Epithelial cell of prostate (primary cell): ENCODE measurements at places on chromosomes 3 and 15.

- DNase-seq, result no peak
Measured at GRCh38 chr3:187587076-187587475, 83.1 kb downstream of the SST start.

DNA sequence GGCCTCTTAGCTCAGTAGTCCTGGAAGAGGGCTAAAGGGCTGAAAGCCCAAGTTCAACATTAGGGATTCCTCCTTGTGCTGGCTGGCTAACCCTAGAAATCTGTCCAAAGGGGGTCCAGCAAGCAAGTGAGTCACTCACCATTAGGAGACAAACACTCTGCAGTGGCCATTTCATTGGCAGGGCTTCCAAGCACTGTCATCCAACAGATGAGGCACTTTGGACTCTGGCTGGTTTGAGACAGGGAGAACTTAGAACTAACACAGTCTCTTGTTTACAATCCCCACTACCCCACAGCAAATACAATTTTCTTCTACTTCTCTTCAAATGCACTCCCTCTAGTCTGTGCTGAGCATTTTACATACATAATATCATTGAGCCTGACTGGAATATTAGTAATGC lies 10.1 kb upstream of the WNT5A start:
- no peak for DNase-seq

DNA sequence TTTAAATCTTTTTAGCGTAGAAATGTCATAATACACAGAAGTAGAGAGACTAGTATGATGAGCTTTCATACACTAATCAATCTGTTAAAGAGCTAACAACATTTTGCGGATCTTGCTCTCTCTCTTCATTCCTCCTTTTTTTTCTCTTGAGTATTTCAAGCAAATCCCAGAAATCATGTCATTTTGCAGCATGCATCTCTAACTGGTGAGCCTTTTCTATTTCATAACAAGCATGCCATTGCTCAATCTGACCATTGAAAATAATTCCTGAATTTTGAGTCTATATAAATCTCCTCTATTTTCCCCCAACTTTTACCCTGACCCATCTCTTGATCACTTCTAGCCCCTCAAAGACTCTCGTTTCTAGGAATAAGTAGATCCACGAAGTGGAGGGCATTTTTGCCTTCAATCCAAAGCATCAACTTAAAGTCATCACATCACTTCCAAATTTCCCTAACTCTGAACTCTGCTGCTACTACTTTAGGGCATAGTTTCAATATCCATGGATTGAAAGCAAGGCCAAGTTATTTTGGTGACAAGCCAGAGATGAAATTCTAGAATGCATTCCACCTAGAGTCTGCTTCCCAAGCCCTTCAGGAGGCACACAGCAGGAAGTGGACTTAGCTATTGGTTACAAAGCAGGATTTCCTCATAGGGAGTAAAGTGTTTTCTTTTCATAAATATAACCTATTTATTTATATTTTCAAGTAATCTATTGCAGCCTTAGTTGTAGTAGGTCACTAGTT lies 253.5 kb upstream of the ZPLD1 start:
- DNase-seq, result no peak

DNA sequence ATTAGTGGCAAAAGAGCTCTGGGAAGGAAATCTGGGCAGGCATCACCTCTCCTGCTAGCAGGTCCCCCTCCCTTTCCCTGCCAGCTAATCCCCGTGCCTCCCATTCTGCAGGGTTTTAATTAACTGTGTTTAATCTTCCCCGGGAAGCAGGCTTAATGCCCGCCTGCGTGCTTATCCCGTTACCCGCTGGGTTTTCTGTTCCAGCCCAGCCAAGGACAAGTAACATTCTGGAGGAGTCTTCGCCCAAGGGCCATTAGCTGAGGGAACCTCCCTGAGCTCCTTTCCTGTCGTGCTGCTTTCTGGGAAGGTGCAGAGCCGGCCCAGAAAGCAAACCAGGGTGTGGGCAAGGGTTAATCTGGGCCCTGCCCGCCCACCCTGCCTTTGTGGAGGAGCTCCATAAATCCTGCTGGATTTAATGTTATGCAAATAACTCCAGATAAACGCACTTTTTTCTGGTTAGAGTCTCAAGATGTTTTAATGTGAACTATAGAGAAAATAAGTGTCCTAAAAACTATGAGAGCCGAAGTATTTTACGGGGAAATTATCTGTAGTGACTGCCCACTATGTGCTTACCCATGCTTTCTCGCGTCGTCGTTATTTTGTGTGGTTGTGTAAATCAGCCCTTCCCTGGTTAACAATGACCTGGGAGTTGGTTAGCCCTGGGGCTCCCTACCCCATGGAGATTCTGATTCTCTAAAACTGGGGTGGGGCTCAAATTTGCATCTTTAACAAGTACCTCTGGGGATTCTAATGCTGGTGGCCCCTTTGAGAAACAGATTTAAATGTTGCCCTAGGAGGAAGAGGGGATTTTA lies 25.9 kb downstream of the TRIM71 start:
- DNase-seq, result no peak

DNA sequence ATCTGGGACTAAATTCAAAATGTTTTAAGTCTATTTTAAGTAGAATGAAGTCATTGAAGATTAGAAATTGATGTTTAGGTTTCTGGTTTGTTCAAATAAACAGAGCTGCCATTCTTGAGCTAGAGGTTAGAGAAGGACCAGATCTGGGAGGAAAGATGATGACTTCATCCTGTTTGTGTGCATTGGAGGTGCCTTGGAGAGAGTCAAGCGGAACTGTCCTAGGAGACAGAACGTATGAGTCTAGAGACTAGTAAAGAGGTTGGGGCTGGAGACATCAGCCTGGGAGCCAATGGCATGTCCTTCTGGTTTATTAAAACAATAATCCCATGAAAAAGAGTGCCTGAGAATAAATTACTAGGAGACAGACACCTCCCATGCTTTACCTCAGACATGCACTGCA lies 303.4 kb downstream of the KBTBD8 start:
- DNase-seq, result no peak

- no peak for DNase-seq
Measured at GRCh38 chr3:126668450-126669401, 13.8 kb upstream of the TXNRD3 start.

DNA sequence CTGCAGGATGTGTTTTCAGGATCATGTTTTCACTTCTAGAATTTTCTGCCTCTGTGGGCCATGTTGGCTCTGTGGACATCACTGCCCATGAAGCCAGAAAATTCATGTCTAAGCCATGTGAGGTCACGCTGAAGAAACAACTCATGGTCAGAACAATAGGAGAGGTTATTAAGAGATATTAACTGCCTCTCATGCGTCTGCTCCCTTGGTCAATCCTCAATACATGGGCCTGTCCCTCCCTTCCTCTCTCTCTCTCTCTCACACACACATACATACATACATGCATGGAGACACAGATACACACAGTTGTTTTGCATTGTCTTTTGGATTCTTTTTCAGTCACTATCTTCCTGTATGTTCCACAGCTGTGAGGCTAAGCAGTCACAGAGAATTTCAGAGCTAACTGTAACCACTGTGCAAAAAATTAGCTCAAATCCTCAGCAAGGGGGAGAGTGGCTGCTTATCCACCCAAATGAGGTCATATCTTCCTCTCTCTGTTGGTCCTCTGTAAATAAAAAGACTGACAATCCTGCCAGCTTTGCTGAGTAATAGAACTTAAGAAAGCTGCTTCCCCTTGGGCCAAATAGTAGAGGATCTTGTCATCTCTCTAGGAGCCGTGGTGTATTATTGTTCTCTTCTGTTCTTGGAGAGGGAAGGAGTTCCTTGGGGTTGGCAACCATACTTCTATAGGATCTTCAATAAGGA lies 45.6 kb downstream of the LRTM1 start:
- DNase-seq, result peak; percentile 77

DNA sequence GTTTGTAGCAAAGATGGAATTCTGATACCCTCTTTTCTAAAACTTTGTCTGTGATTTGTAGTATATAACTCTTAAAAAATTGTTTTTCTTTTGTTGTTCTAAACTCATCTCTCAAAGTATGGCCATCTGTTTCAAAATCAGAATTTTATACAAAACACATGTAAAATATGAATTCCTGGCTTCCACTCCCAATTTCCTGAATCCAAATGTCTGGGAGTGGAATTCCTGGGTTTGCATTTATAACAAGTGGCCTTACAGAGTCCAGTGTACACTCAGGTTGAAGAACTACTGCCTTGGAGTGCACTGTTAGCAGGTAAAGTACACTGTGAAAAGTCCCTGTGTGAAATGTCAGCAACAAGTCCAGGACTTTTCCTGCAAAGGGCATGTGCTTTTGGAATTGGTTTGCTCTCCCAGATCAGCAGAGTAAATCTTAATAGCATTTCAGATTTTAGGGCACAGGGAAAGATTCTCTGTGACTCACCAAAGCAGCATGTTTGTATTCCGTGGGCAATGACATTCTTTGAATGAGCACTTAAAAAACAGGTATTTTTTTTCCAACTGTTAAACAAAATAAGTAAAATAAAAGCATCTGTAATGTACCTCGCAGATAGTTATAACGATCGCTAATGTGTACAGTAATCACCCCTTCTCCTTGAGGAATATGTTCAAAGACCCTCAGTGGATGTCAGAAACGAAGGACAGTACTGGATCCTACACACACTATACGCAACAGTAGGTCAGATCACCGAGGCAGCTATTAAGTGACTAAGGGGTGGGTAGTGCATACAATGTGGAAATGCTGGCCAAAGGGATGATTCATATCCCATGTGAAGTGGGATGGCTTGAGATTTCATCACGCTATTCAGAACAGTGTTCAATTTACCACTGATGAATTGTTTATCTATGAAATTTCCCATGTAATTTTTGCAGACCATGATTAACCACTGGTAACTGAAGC lies 2.0 kb upstream of the CLDN16 start:
- peak; percentile 83 for DNase-seq

- DNase-seq, result no peak
Measured at GRCh38 chr3:43866529-43867353, 176.0 kb downstream of the ABHD5 start.
